Osteoblast (primary cell): ENCODE measurements at places on chromosomes 3 and 15. TPM values are rescaled to one million over a fixed set of nuclear protein-coding genes. Genes with fewer than 3 reads are reported as not detected.
A peak's percentile ranks its signal among the peaks of the same experiment; 100 is the strongest.

GRCh38 chr3:143718463-143718862, 129.8 kb downstream of the SLC9A9 start:
- DNase-seq: no peak

- no peak for DNase-seq
These were observed 7.8 kb upstream of the ISLR2 start for GRCh38 chr15:74122403-74123130.

DNA sequence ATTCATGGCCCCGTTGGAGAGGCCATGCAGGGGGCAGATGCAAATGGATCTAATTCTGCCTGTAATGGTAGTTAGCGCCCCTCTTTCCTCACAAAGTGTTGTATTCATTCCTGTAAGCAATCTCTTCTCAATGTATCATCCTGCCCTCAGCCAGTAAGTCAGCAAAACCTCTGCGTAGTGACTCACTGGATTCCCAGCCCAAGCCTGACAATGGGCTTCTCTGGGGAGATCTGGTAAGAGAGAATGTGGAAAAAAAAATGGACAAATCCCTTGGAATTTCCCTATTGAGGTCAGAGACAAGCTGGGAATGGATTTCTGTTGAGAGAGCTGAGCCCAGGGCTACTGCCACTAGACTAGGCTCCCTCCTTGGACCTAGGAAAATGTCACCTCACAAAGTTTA, 25.4 kb downstream of the ADPGK start:
- DNase-seq: peak; percentile 93

DNA sequence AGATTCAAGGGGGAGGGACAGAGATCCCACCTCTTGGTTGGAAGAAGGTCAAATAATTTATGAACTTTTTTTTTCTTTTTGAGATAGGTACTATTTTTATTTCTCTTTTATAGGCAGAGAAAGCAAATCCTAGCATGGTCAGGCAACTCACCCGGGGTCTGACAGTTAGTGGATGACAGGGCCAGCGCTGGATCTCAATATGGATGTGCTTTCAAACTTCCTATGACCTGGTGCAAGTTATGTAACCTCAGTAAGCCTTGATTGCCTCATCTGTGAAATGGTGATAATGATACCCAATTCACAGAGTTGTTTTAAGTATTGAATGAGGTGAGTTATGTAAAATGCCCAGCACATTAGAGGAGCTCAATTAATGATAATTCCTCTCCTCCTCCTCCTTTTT, 86.8 kb upstream of the MEF2A start:
- no peak for DNase-seq

DNA sequence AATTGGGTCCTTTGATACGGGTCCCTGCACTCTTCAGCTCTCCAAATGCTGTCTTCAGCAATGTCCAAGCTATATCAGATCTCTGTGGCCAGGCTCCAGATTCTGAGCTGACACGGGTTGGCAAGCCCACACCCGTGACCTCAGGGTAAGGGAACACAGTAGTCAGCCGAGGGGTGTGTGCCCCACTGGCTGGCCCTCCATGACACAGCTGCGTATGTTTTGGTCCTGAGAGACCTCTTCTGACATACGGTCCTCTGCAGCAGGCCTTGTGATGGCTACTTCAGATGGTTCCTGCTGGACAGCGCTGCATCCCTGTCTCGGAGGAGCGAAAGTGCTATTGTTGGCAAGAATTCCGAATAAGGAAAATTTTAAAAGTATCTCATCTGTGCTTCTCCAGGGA, 85.2 kb upstream of the ADAMTS17 start:
- DNase-seq: no peak

DNA sequence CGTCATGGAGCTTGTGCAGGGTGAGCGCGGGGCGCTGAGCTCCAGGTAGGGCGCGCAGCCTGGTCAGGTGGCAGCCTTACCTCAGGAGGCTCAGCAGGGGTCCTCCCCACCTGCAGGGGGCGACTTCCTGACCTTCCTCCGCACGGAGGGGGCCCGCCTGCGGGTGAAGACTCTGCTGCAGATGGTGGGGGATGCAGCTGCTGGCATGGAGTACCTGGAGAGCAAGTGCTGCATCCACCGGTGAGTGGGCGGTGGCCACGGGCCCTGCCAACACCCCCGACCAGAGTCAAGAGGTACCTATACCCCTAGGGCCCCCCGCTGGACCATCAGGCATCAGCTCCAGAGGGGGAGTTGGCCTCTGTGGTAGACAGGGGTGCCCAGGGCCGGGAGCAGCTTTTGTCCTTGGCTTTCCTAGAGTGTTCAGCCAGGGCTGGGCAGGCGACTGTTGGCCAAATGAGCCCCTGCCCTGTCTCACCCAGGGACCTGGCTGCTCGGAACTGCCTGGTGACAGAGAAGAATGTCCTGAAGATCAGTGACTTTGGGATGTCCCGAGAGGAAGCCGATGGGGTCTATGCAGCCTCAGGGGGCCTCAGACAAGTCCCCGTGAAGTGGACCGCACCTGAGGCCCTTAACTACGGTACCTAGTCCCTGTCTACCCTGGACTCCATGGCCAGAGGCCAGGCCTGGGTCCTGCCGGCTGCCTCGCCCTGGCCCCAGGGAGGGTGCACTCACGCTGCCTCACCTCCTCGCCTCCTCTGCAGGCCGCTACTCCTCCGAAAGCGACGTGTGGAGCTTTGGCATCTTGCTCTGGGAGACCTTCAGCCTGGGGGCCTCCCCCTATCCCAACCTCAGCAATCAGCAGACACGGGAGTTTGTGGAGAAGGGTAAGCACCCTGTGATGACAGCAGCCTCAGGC, 9.1 kb downstream of the FES start:
- no peak for DNase-seq

- DNase-seq: peak; percentile 81
These were observed 798.3 kb downstream of the ROBO1 start for GRCh38 chr3:78969483-78969882.

- DNase-seq: peak; percentile 64
These were observed 1.7 kb downstream of the TM4SF19 start for GRCh38 chr3:196336319-196337145.

- DNase-seq: no peak
These were observed 15.9 kb upstream of the COPG1 start for GRCh38 chr3:129233538-129233937.

- DNase-seq: no peak
These were observed 15.1 kb upstream of the BLM start for GRCh38 chr15:90701880-90702630.

DNA sequence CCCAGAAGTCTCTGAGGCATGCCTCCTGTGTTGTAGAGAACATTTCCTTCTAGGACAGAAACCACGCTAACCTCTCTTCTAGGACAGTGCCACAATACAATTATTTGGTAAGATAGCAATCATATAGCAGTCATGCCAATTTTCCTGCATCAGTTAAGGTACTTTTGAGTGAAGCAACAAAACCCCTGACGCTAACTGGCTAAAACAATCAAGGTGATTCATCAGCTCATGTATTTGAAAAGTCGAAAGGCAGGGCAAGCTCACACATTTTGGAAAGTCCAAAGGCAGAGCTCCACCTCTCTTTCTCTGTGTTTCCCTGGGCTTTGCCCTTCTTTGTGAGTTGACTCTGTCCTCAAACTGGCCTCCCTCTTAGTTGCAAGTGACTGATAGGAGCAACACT, 10.1 kb downstream of the TERC start:
- DNase-seq: no peak

- DNase-seq: no peak
These were observed 95.1 kb downstream of the ROBO1 start for GRCh38 chr3:79672731-79673130.

GRCh38 chr3:88410259-88410658, 260.5 kb downstream of the C3orf38 start:
- DNase-seq: no peak

GRCh38 chr15:84727429-84727828, 11.5 kb upstream of the SEC11A start:
- no peak for DNase-seq

GRCh38 chr3:21955406-21955805, 204.4 kb upstream of the ZNF385D start:
- no peak for DNase-seq

DNA sequence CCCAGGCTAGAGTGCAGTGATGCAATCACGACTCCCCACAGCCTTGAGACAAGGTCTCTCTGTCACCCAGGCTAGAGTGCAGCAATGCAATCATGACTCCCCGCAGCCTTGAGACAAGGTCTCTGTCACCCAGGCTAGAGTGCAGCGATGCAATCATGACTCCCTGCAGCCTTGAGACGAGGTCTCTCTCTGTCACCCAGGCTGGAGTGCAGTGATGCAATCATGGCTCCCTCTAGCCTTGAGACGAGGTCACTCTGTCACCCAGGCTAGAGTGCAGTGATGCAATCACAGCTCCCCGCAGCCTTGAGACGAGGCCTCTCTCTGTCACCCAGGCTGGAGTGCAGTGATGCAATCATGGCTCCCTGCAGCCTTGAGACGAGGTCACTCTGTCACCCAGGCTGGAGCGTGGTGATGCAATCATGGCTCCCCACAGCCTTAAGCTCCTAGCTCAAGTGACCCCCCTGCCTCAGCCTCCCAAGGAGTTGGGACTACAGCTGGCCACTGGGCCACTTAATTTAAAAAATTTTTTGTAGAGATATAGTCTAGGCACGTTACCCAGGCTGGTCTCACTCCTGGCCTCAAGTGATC, 26.1 kb downstream of the TFRC start:
- no peak for DNase-seq

DNA sequence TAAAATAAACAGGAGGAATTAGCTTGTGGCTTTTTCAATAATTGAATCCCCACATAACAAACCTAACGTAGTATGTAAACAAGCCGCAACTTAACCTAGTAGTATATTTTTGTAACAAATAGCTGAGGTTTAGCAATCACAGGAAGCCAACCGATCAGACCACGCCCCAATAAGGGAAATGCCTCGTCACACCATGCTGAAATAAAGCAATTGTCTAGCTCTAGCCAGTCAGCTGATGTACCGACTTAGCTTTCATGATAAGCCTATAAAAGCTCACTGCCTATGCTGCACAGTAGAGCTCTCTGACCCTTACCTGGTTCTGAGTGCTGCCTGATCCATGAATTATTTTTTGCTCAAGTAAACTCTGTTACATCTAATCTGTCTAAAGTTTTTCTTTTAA, 208.9 kb downstream of the ROBO1 start:
- DNase-seq: peak; percentile 5

- DNase-seq: no peak
These were observed 5.1 kb downstream of the PLSCR1 start for GRCh38 chr3:146539315-146539714.

DNA sequence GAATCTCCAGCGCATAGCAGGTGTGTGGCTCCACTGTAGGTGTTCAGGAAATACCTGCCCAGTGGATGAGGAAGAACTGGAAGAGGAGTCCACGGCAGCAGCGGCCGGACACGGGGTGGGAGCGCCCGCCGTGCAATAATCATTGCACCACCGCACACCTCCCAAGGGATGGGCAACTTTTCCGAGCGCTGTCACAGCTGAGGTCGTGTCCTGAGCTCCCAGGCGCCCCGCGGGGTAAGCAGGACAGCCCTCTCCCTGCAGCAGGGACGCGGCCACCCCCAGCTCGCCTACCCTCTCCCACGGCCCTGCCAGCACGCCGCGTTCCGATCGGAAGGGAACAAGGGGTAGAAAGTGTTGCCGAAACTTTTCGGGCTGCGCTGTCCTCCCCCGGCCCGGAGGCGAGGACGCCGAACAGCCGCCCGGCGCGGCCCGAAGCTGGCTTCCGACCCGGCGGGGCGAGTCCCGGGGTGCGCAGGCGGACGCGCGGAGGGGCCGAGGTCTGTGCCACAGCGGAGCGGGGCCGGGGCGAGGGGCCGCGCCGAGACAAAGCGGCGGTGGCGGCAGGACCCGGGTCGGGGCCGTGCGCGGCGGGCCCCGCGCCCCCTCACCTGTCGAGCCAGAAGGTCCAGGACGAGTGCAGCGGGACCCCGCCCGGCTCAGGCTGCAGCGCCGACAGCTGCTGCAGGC, 475 bp downstream of the EIF4E3 start:
- DNase-seq: peak; percentile 93

DNA sequence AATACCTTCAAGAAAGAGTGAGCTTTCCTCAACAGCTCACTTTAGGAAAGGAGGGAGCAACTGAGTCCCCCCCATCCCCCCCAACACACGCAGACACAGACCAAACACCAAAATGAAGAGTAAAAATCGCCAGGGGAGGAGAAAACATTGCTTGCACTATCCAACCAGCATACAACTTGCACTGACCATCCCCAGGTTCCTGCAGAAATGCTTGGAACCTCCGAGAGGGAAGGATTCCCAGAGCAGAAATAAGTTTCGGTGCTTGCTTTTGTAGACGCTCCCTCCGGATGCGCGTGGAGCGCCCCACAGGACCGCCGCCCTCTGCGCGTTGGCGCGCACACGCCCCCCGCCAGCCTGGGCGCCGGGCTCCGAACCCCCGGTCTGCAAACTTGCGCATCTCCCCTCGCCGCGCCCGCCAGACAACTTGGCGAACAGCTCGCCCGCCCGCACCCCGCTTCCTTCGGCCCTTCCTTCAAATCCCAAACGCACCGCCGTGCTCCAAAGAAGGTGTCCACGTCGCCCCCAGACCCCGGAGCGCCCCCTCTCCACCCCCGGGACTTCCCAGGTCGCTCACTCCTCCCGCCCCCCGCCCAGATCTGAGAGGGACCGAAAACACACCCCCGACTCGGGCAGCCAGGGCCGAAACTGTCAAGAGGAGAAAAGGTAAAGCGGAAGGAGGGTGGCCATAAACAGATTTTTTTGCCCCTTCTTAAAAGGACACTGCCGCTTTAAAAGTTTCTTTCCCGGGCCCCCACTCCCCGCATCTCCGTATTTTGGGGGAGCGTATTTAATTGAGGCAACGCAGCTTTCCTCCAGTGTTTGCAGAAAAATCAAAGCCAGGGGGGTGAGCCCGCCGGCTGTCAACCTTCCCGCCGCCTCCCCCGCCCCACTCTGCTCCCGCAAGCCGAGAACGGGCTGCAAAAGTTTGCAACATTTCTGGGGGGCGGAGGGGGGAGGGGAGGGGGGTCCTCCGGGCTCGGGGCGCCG, 859 bp downstream of the RORA start:
- DNase-seq: peak; percentile 84

- peak; percentile 83 for DNase-seq
These were observed 115.2 kb downstream of the USP13 start for GRCh38 chr3:179768080-179768479.

- DNase-seq: no peak
These were observed 77.1 kb downstream of the PEAK1 start for GRCh38 chr15:77342807-77343206.

DNA sequence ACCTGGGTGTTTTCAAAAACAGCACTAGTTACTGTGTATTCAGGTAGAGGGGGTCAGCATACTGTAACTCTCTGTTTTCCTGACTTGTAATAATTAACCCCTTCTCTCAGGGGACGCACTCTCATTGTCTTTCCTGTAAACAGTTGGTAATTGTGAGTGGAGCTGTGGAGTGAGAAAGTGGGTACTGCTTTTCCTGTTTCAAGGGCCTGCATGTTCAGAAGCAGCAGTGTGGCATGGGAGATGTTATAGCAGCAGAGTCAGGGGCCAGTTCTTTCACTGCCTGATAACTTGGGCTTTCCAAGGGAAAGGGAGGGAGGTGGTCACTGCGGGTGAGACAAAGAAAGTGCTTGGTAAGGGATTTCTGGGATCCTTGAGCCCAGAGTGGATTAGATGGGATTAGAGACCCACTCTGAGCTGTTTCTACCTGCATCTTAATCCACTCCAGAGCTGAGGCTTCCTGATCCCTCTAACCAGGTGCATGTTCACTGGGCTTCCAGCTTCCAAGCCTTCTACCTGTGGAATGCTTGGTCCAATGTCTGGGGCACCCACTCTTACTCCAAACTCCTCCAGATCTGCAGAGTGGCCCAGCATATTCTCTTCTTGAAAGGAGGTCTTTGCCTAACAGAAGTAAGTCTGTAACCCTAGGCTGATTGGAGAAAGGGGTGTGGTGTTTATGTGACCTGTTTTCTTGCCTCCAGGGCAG, 105.2 kb downstream of the RPLP1 start:
- DNase-seq: no peak

Gene CATSPER2
- total RNA-seq: 1.1 and 3.8 TPM in 2 replicates

Gene ATP13A5
- total RNA-seq: not detected in 2 replicates

Gene MFGE8
- 195 and 209 TPM in 2 replicates for total RNA-seq

Gene GHRL
- under 0.01 TPM in 1 of 2 replicates, not detected in the other for total RNA-seq
